HT-29 (cell line): ENCODE measurements at places on chromosomes 3 and 15.

DNA sequence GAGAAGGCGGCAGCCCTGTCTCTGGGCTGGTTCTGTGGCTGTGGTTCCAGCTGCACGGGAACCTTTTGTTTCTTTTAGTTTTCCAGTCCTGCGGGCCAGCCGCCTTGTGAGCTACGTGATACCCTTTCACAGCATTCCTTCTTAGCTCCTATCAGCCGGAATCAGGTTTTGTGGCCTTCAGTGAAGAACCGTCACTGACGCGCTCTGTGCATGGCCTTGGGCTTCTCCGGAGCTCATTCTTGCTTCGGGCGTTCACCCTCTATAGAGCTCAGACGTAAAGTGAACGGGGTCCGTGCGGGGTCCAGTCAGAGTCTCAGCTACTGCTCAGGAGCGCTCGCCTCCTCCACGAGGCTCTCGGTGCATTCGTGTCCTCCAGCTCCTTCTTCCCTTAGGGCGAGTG, 166.7 kb downstream of the FAM43A start:
- no peak for DNase-seq

DNA sequence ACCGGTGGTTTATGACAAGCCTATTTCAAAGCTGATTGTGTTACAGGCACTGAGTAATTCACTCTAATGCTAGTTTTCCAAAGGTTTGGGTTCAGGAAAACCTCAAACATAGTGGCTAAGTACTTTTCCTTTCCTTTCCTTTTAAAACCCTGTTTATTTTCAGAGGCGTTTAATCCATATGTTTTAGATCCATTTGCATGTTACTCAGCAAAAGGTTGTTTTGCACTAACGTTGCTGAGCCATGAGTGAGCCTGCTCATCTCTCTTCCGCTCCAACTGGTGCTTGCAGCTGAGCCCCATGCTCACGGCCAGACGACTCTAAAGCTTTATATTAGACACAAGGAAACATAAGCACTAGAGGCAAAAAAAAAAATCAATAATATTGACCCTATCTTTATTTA, 9.4 kb downstream of the CEMIP start:
- no peak for DNase-seq

DNA sequence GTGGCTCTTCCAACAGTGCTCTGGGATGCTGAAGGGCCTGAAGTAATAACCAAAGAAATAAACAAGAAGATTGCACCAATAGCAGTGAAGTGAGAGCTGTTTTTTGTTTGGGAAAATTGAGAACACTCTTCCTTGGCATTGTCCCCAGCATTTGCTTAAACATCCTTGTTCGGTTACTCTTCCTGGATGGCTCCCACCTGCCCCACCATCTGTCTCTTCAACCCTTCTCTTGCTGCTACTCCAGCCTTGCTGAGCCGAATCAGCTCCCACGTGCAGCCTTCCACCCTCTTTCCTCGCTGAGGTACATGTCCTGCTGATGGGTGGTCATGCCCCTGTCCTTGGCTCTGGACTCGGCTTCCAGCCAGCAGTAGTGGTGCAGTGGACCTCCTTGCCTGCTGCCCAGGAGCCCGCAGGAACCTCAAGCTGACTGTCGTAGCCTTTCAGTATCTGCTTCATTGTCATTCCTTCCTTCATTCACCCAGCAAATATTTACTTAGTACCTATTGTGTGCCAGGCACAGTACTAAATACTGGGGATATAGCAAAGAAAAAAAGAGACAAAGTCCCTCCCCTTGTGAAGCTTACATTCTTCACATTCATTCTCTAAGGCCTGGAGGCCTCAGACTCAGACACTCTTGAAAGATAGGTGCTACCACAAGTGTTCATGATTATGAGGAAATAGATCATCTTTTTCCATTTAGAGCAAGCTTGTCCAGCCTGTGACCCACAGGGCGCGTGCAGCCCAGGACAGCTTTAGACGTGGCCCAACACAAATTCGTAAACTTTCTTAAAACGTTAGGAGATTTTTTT, 17.1 kb upstream of the VILL start:
- DNase-seq: no peak

DNA sequence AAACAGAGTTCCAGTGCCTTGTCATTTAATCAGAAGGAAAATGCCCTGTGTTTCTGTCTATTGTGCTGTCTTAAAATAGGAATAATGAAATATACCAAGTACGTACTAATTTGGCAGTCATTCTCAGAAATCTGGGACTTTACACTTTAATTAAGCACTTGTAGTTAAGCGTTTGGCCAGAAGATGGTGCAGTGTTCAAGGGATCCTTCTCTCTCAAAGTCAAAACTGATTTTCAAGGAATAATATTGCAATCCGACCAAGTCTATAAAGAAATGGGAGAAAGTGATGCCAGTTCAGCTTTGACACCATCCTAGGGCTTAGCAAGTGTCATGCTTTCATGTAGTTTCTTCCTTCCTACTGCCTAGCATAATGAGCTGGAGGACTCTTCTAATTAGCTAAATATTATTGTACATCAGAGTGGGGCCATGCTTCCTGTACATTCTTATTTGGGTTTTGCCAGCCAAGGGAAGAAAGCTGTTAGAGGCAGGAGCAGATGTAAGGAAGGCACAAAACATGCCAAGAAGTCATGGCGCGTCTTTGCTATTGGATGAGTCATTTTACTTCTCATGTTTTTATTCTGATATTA, 64.8 kb downstream of the SAMMSON start:
- peak; percentile 29 for DNase-seq
